Sigmoid colon (tissue), 7 donors: ENCODE measurements at places on chromosomes 11 and 22. TPM values are rescaled to one million over a fixed set of nuclear protein-coding genes. Genes with fewer than 3 reads are reported as not detected.

The CEP126 gene
- total RNA-seq, result 5.7 TPM

The SCARF2 gene
- 10.5 TPM for total RNA-seq

The OR51E2 gene
- total RNA-seq, result 11.6 TPM

The RHOD gene
- total RNA-seq, result 17.7 TPM
